ENCODE measurements at places on chromosomes 6 and 20.

DNA sequence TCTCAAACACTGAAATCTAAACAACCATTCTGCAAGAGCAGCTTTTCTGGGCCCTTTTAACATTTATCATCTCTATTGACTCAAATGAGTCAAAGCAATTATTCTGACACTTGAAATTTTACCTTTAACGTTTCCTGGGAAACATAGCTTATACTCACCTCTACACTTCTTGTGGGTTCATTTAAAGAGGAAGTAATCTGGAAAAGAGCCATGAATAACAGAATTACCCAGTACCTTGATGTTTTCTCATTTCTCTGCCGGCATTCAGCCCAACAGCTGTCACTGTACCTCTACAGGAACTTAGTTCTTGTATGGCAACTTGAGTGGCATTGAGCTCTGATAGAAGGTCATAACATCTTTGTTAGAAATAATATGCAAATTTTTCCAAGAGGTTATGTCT lies 272.2 kb downstream of the KCNQ5 start:
- no peak for DNase-seq

DNA sequence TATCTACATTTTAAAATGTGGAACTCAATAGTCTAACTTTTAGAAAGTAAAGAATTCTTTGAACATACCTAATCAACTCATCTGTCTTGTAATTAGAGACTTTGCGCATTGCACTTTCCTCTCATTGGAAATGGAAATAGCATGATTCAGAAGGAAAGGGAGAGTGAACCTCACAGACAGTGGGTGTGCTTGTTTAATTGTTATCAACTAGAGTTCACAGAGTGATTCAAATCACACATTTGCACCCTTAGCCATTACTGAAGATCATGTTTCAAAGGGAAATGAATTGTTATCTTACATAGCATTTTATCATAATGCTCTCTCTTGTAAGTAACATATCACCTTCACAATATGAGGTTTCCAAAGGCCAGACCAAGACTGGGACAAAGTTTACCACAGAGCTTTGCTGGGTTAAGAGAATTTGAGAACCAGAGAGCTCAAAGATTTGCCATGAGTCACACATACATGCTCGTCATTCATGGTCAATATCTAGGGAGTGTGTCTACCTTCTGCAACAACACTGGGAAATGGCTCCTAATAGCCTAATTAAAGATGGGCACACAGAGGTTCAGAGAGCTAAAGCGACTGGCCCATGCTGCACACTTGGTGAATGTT lies 21.5 kb downstream of the GSTA3 start:
- no peak for DNase-seq

DNA sequence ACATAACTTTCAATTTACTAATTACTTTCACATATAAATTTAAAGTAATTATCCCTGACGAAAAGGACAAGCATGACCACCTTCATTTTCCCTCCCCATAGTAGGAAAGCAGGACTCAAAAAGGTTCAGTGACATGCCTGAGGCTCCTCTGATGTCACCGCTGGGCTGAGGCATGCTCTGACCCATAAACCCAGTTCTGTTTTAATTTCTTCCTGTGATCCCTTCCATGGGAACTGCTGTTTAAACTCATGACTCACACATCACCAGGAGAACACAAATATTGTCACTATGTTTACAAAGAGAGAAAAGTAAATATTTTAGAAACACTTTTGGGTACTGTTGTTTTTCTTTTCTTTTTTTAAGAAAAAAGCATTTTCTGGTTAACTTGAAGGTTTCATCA lies 38.0 kb upstream of the NR2E1 start:
- DNase-seq: no peak

- DNase-seq: no peak
Measured at GRCh38 chr6:122719176-122719575, 60.3 kb upstream of the FABP7 start.

DNA sequence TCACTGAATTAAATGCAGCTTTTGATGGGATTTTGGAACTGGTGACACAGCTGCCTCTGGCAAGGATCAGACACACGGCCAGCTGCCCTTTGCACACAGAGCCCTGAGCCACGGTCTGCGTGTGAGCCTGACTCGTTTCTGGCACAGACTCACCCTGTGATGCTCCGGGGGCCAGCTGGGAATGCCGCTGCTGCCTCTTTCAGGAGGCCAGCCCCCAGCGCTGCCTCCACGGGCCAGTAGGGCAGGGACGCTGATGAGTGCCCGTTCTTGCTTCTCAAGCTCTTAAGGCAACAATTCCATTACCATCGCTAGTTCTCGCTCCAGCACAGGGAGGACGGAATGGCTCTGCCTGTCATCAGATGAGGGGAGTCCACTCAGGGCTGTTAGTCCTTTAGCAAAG lies 61.6 kb downstream of the IRF4 start:
- DNase-seq: no peak

Data from NCI-H526 (cell line).